ENCODE measurements at places on chromosomes 12 and 14.

DNA sequence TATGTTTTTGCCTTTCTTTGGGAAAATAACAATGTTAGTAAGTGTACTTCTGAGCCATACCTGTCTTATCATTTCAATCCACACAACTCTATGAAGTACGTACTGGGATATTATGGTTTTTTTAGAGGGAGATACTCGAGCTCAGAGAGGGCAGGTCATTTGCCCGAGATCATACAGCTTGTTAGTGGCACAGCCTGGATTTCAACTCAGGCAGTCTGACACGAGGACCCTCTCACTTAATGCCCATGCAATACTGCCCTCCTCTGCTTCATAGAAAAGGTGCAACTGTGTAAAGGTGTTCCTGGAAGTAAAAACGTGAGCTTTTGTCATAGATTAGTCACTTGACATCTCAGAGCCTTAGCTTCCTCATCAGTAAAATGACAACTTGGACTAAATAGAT lies 128.0 kb downstream of the NDUFA12 start:
- DNase-seq: no peak

DNA sequence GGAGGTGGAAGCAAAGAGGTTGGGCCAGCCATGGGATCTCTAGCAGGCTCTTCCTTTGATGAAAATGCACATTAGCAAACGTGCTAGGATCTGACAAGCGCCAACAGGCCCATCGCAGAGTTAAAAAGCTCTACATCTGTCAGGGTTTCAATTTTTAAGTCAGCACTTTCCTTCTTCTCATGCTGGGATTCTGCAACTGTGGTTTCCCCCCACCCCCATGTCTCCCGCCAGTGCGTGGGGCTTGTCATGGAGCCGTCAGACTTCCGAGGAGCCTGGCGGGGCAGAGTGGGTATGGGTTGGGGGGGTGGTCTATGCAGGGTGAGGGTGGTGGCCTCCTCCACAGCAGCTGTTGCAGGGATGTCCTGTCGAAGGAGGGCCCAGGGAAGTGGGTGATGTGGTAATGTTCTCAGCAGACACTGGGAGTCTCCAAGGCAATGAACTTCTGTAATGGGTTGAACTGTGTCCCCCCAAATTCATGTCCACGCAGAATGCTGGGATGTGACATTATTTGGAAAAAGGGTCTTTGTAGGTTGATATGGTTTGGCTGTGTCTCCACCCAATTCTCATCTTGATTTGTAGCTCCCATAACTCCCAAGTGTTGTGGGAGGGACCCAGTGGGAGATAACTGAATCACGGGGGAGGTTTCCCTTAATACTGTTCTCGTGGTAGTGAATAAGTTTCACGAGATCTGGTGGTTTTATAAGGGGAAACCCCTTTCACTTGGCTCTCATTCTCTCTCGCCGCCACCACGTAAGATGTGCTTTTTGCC lies 115.2 kb upstream of the MAP1LC3B2 start:
- DNase-seq: no peak

DNA sequence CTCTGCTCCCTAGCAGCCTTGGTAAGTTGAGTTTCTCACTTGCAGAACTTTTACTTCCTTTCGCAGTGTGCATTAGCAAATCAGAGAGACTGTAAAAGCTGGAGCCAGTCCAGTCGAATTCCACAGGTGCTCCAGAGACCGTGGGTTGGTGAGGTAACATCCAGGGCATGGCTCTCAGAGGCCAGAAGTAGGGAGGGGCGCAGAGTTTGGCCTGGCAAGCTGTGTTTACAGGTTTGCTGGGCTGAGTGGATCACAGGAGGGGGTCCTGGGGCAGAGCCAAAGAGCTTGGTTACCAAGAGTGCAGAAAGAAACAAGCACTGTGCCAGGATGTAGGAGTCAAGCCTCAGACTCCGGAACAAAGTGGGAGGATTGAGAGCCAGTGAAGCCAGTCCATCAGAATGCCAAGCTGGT lies 10.2 kb upstream of the BHLHE41 start:
- DNase-seq: no peak

- DNase-seq: no peak
Measured at GRCh38 chr12:111635524-111635923, 36.4 kb upstream of the ATXN2 start.

GRCh38 chr12:47139000-47139681 lies 59.4 kb upstream of the AMIGO2 start:
- no peak for DNase-seq

DNA sequence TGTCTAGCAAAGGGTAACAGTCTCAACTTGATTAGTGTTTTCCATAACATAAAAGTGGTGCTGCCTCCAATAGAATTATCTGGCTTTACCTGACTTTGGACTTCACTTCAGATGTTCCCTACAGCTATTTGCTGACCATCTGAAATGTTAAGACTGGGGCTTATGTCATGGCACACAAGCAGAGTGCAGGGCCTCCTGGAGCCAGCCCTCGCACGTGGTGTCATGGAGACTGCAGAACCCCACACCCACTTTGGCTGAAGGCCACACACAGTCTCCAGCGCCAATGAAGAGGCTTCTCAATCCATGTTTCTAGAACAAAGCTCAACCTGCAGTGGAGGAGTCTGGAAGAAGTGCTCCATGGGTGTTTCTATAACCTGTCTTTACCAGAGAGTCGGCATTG lies 169.6 kb upstream of the FRMD6 start:
- no peak for DNase-seq

GRCh38 chr14:55731881-55732498 lies 152.0 kb downstream of the KTN1 start:
- no peak for DNase-seq

DNA sequence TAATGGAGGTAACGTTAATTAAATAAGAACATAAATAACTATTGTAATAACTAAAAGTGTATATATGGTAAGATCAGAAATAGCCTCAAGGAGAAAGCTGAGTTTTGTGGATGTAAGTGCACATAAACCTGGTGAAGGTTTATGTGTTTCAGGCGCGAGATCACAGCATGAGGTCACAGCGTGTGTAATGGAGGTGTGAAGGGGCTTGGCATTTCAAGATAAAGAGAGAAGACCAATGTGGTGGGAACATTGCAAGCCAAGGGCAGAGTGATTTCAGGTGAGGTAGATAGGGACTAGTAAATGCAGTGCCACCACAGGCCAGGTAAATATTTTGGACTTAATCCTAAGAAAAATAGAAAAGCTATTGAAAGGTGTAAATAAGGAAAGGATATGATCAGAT lies 21.7 kb upstream of the KICS2 start:
- no peak for DNase-seq

- no peak for DNase-seq
Measured at GRCh38 chr12:128586451-128587029, 237.2 kb downstream of the SLC15A4 start.

DNA sequence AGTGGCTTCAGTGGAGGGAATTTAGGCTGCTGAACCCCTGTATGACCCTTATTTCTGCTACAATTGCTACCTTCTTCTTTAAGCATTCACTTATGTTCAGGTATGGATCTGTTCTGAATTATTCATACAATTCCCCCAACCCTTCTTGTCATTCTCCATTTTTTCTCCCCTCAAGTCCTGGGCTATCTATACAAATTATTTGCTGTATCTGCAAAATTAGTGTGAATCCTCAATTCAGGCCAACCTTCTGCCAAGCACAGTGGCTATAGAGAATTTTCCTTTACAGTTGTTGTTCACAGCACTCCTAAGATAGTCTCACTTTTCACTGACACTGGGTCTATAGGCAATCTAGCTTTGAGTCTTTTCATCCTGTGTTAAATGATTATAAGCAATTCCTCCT lies 119.2 kb upstream of the CNTN1 start:
- DNase-seq: no peak

DNA sequence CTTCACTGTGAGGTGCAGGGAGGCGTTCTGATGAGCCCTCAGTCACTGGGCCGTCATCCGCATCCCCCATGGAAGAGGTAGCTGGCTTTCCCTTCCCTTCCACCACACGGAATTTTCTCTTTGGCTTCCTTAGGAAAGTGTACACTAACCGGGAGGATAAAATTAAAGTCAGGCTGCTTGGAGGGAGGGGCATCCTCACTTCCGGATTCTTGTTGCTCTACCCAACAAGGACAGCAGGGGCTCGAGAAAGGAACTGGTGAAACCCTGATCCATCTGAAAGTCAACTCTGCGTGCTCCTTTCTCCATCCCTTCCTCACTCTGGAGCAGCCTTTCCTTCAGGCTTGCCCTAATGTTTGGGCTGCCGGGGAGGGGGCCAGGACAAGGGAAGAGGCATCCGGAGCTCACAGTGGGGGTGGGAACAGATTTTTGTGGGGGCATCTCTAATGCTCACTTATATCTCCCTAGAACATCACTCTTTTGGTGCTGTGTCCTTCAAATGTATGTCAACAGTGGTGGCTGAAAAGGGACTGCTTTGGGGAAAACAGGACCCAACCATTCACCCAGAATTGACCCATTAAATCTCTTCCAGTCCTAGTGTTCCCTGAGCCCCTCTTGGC lies 101.4 kb upstream of the FKBP4 start:
- DNase-seq: no peak
